PC-3 (cell line): ENCODE measurements at places on chromosomes 4 and X. TPM values are rescaled to one million over a fixed set of nuclear protein-coding genes. Genes with fewer than 3 reads are reported as not detected.

GRCh38 chr4:85783483-85783882, 308.5 kb downstream of the ARHGAP24 start:
- DNase-seq, result peak; percentile 63

GRCh38 chr4:78014889-78015886, 41.9 kb upstream of the FRAS1 start:
- DNase-seq, result no peak

The L1CAM gene
- 5.2 and 11.2 TPM in 2 replicates for total RNA-seq

The PNMA3 gene
- not detected in 2 replicates for total RNA-seq

- no peak for DNase-seq
These were observed 859.5 kb upstream of the NDST4 start for GRCh38 chr4:115972967-115973366.

The XAGE2 gene
- total RNA-seq, result not detected in 2 replicates

The AWAT2 gene
- total RNA-seq, result not detected in 2 replicates

GRCh38 chr4:56874923-56875322, 32.8 kb upstream of the REST start:
- no peak for DNase-seq
